Cardiac atrium fibroblast (primary cell): ENCODE measurements at places on chromosomes 16 and 17. TPM values are rescaled to one million over a fixed set of nuclear protein-coding genes. Genes with fewer than 3 reads are reported as not detected.

ALOX12 gene
- not detected in 2 replicates for total RNA-seq

SLC6A2 gene
- not detected in 2 replicates for total RNA-seq

TBC1D3E gene
- not detected in 2 replicates for total RNA-seq

ABAT gene
- 2.8 and 3.2 TPM in 2 replicates for total RNA-seq

TTLL6 gene
- 0.16 TPM in 1 of 2 replicates, not detected in the other for total RNA-seq

LMF1 gene
- 12.1 and 38.6 TPM in 2 replicates for total RNA-seq

KRTAP17-1 gene
- not detected in 2 replicates for total RNA-seq

CFAP52 gene
- total RNA-seq = 0.97 TPM in 1 of 2 replicates, not detected in the other

MFSD6L gene
- not detected in 2 replicates for total RNA-seq

WNT9B gene
- not detected in 2 replicates for total RNA-seq

MED9 gene
- total RNA-seq = 3.6 and 6.8 TPM in 2 replicates

TPSAB1 gene
- total RNA-seq = not detected in 2 replicates

LGALS9B gene
- total RNA-seq = not detected in 2 replicates

SSTR5 gene
- total RNA-seq = 1.4 TPM in 1 of 2 replicates, not detected in the other

CACNA1G gene
- total RNA-seq = 0.16 TPM in 1 of 2 replicates, not detected in the other

ABCA8 gene
- total RNA-seq = 58.2 and 93.0 TPM in 2 replicates

VASN gene
- total RNA-seq = 123 and 139 TPM in 2 replicates

CES5A gene
- not detected in 2 replicates for total RNA-seq

TMEM100 gene
- total RNA-seq = 4.0 and 4.9 TPM in 2 replicates

C16orf46 gene
- 0.18 and 0.32 TPM in 2 replicates for total RNA-seq

NPIPB6 gene
- 0.18 and 0.81 TPM in 2 replicates for total RNA-seq

UTP18 gene
- 27.2 and 27.3 TPM in 2 replicates for total RNA-seq

ELP5 gene
- 22.5 and 28.7 TPM in 2 replicates for total RNA-seq

SCARF1 gene
- 0.54 and 3.1 TPM in 2 replicates for total RNA-seq

TBC1D26 gene
- not detected in 2 replicates for total RNA-seq

LCAT gene
- total RNA-seq = 8.1 and 12.5 TPM in 2 replicates

PRR29 gene
- total RNA-seq = 0.16 and 0.18 TPM in 2 replicates

PIMREG gene
- total RNA-seq = 10.5 and 15.2 TPM in 2 replicates

KRTAP3-1 gene
- total RNA-seq = not detected in 2 replicates

CD300A gene
- not detected in 2 replicates for total RNA-seq

TMEM235 gene
- not detected in 2 replicates for total RNA-seq
